ENCODE measurements at places on chromosomes 5 and 9.

- DNase-seq, result no peak
Observed at GRCh38 chr9:137827908-137828526, 49.6 kb upstream of the CACNA1B start.

GRCh38 chr9:105672711-105673234 lies 10.5 kb downstream of the TAL2 start:
- DNase-seq, result no peak

DNA sequence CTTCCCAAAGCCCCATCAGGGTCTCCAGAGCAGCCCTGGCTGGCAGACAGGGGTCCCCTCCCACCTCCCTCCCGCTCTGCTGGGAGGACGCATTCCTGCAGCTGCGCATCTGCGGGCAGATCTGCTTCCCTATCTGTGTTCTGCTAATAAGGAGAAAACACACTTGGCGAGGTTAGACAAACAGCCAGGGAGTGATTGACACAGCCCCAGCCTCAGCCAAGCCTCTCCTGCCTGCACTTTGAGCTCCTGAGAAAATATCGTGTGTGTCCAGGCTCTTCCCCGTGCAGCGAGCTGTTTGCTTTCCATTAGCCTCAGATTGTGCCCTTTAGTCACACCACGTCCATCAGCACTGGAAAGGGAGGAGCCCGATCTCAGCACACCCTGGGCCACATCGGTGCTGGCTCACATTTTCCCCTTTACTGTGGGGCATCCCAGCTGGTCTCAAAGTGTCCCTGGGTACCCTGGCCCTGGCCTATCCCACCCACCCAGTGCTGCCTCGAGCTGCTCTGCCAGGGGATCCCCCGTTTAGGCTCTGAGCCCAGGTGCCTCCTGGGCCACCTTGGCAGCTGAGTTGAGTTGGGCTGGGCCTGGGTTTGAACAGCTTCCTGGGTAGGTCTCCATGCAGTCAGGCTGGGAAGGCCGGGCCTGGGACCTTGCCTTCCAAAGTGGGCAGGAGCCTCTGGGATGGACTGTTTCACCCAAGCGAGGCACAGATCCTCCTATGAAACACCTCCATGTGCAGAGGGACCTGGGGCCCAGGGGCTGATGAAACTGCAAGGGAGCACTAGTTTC lies 61.1 kb downstream of the BARX1 start:
- DNase-seq, result no peak

GRCh38 chr5:144697847-144698262 lies 527.2 kb downstream of the KCTD16 start:
- no peak for DNase-seq

DNA sequence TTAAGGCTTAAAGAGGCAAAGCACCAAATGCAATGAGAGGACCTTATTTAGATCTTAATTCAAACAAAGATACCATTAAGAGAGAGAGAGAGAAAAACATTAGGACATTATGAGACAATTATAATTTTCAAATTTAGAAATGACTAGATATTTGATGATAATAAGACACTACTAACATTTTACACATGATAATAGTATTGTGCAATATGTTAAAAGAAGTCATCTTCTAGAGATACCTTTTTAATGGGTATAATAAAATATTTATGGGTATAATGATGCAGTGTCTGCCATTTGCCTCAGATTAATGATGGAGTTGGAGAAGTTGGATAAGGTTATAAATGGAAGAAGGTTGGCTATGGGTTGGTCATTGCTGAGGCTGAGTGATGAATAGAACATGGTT lies 21.2 kb downstream of the SPAAR start:
- DNase-seq, result no peak

GRCh38 chr5:160899735-160900134 lies 47.7 kb upstream of the ATP10B start:
- no peak for DNase-seq

DNA sequence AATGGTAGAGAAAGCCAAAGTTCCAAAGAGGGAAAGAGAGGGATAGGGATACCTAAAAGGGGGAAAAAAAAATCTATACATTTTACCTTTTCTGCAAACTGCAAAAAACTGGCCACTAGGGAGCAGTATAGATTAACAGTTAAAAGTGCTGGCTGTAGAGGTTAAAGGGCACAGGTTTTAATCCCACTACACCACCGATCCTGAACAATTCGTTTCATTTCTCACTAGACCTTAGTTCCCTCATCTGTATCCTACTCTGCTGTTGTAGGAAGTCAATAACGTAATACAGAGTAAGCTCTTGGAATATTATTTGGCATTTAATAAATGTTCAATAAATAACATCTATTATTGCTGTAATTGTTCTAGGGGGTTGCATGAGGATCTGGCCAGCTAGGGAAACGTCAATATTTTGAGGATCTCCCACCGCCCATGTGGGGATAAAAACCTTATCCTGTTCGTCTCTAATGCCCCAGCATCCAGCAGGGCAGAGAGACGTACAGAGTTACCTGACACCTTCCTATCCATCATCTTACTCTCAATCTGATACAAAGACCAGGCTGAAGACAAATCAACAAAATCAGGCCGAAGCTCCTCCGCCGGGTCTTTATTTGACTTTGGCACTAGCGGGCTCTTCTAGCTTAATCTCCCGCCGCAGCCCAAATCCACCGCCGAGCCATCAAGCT lies 757 bp downstream of the CDC26 start:
- DNase-seq, result peak; percentile 54

DNA sequence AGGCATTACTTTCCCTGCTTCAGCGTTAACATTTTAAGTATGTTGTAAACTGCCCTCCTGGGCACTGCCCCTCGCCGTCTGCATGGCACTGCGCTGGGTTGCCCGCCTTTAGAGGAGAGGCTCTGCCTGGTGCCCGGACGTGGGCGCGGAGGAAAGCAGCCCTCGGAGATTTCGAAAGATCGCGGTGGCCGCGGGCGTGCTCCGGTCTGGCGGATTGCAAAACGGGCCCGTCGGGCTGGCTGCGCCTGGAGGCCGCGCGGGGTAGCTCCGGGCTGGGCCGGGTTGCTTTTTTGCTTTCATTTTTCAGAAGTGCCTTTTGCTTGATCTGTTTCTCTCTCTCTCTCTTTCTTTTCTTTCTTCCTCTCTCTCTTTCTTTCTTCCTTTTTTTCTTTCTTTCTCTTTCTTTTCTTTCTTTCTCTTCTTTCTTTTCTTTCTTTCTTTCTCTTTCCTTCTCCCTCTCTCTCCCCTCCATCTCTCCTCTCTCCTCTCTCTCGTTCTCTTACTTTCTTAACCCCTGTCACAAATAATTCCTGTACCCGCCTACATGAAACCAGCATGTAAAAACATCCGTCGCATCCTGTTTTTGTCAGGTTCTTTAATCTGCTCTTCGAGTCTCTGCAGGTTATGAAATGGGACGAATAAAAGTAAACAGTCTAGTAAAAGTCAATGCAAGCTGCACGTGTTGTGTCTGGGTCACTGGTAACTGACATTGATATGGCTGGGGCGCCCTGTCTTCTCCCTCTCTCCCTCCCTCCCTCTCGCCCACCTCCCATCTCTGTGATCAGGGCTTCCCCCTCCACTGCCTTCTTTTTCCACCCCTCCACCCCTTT lies 1.7 kb downstream of the FST start:
- peak; percentile 53 for DNase-seq

All from muscle of arm (tissue), 14 donors.